SK-N-DZ (cell line): ENCODE measurements at places on chromosomes 4 and X.
A peak's percentile ranks its signal among the peaks of the same experiment; 100 is the strongest.

GRCh38 chrX:134949271-134949670 is 41.5 kb upstream of the SMIM10 start:
- DNase-seq: no peak

DNA sequence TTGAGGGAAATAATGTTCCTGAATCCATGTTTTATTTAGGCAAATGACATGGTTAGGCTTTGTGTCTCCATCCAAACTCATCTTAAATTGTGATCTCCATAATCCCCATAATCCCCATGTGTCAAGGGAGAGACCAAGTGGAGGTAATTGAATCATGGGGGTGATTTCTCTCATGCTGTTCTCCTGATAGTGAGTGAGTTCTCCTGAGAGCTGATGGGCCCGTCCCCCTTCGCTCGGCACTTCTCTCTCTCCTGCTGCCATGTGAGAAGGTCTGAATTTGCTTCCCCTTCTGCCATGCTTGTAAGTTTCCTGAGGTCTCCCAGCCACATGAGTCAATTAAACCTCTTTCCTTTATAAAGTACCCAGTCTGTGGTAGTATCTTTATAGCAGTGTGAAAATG is 563.0 kb upstream of the NR3C2 start:
- no peak for DNase-seq

GRCh38 chr4:142278171-142278570 is 567.9 kb downstream of the INPP4B start:
- no peak for DNase-seq

DNA sequence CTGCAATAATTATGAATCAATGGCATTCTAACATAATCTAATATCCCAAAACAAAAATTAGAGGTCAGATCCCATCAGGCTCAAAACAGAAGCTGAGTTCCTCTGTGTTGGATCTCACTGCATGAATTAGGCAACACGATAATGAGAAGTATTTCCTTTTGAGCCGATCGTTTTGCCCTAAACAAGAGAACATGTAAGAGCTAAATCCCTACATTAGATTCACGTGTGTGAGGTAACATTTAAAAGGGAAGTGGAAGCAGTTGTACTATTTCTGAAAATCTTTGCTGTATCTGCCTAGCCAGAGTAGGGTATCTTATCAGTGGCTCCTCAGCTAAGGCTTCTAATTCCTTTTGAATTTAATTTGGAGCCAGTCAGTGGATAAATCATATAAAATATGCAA is 115.6 kb downstream of the C4orf51 start:
- no peak for DNase-seq

GRCh38 chr4:57119054-57119651 is 9.0 kb upstream of the IGFBP7 start:
- no peak for DNase-seq

DNA sequence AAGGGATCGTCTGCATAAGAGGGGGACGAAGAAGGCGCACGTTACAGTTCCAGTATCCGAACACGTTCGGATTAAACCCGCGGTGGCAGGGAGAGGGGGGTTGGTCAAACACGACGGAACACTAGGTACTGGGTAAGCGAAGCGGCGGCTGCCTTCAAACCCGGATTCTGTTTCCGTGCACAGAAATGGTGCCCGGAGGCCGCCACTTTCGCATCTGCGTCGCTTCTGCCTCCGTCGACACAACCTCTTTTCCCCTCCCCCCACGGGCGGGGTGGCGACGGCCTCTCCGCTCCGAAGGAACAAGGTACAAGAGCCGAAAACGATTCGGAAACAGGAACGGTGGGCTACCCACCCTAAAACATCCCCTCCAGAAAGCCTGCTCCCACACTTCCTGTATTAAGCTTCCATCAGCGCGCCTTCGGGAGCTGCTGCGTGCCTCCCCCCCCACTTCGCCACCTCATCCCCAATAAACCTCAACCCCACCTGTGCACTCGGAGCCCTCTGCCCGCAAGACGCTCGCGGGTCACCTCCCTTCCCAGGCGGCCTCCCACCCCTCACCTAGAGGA is 667 bp downstream of the G3BP2 start:
- peak; percentile 53 for DNase-seq

- no peak for DNase-seq
Observed at GRCh38 chrX:42485601-42486000, 292.4 kb downstream of the PPP1R2C start.

DNA sequence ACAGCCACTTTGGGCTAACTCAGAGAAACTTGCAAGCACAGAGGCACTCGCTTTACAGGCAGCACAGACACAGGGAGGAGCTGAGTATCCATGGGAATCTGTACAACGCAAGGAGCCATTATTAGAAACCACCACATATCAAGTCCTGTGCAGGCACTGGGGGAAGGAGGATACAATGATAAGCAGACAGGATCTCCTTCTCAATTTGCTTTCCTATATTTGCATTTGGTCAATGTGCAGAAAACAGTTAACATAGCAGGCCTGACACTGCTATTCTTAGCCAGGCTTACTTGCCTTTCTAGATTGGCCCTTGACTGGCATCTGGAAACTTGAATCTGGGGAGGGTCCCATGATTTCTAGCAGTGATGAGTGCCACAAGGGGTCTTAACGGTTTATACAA is 65.8 kb downstream of the TEC start:
- DNase-seq: no peak

DNA sequence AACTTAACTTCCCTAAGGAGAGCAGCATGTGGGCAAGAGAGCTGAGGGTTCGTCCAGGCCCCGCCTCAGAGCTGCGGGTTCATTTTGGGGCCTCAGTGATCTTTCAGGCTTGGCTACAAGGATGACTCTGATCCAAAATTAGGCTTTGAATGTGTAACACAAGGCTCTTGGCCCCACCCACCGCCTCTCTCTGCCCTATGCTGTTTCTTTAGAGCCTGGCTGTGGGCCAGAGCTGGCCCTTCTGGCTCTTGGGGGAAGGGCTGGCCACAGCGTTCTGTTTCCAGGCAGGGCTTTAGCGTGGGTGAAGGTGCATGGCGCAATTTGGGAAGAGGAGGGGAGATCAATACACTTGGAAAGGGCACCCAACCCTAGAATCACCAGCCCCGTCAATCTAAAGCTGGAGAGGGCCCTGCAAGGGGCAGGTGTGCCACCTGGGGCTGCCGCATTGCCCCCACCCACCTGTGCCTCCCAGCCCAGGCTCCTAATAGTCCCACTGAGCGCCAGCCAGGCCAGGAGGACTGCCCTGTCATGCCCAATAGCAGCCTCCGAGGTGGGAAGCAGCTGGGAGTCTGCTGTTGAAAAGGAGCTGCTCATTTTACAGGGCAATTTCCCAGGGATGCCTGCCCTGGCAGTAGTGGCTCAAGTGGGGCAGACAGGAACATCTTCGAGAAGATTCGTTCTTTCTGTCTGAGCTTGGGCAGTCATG is 84.5 kb upstream of the MAML3 start:
- peak; percentile 91 for DNase-seq

GRCh38 chr4:14149176-14150053 is 521.9 kb upstream of the BOD1L1 start:
- DNase-seq: no peak

DNA sequence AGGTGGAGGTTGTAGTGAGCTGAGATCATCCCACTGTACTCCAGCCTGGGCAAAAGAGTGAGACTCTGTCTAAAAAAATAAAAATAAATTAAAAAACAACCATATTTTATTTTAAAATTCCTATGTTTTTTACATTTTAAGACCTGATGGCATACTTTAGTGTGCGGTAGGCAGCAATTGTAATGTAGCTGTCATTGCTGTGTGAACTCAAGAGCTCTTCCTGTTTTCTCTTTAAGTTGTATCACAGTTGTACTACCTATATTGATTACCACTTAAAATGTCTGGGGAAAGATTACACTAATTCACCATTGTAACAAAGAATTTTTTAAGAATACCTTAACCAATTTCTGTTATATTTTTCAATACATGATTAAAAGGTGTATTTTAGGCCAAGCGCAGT is 27.3 kb downstream of the ABCE1 start:
- no peak for DNase-seq

- no peak for DNase-seq
Observed at GRCh38 chr4:80268936-80269335, 2.5 kb downstream of the FGF5 start.

DNA sequence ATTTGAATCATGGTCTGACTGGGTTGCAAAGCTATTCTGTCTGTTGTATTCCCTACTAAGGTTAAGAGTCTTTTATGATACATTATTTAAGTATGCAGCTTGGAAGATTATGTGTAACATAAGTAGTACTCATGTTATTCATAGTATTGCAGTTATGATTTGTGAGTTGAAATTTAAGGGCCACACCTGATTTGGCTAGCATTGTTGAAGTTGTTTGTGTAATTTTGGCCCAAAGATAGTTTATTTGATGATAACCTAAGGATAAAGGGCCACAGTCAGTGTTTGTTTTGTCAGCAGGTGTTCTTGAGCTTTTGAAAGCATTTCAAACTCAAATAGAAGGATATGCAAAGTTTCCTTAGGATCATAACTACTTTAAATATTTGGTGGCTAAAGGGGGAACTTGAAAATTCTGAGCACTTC is 38.9 kb downstream of the NUDT9 start:
- no peak for DNase-seq

DNA sequence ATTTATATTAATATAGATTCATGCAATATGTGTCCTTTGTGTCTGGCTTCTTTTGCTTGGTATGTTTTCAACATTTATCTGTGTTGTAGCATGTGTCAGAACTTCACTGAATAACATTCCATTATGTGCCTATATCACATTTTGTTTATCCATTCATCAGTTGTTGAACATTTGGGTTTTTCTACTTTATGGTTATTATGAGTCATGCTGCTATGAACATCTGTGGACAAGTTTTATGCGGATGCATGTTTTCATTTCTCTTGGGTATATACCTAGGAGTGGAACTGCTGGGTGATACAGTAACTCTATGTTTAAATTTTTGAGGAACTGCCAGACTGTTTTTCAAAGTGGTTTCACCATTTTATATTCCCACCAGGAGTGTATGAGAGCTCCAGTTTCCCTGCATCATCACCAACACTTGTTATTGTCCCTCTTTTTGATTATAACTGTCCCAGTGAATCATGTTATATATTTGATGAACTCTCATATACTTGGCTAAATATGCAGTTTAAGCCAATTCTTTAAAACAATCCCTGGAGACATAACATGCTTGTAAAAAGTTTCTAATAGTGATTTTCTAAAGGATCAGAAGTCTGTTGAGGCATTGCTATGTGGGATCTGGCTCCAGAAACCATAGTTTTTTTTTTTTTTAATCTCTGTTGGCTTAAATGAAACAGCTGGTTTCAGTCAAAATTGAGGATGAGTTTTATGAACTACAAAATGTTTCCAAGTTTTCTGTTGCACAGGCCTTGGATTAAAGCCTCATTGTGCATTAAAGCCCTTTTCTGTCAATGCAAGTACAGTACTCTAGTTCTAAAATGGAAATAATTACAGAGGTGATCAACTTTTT is 21.6 kb upstream of the REPS2 start:
- no peak for DNase-seq

GRCh38 chr4:186693894-186694293 is 29.8 kb downstream of the FAT1 start:
- DNase-seq: no peak

DNA sequence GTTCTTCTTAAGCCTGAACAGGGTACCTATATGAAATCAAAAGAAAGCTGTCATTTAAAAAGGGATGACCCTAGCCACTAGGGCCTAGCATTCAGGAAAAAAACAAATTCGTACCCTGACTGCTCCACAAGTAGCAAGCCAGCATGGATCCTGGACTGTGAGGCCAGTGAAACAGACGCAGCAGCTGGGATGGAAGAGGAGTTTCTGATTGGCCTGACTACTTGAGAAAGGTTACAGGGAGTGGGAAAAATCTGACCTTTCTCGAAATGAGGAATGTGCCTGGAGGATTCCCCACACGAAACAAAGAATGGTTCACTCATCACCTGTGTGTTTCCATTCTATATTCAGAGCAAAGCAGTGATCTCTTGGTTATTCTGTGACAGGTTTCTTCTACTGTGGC is 87.6 kb upstream of the JADE1 start:
- DNase-seq: no peak

GRCh38 chr4:569958-570667 is 6.0 kb downstream of the TMEM271 start:
- no peak for DNase-seq

GRCh38 chr4:98656443-98656842 is 2.0 kb downstream of the TSPAN5 start:
- no peak for DNase-seq

GRCh38 chrX:20265726-20266681 is 705 bp downstream of the RPS6KA3 start:
- no peak for DNase-seq

GRCh38 chrX:5681159-5681558 is 547.5 kb downstream of the NLGN4X start:
- peak; percentile 6 for DNase-seq

GRCh38 chrX:2507904-2508627 is 7.3 kb upstream of the DHRSX start:
- no peak for DNase-seq

DNA sequence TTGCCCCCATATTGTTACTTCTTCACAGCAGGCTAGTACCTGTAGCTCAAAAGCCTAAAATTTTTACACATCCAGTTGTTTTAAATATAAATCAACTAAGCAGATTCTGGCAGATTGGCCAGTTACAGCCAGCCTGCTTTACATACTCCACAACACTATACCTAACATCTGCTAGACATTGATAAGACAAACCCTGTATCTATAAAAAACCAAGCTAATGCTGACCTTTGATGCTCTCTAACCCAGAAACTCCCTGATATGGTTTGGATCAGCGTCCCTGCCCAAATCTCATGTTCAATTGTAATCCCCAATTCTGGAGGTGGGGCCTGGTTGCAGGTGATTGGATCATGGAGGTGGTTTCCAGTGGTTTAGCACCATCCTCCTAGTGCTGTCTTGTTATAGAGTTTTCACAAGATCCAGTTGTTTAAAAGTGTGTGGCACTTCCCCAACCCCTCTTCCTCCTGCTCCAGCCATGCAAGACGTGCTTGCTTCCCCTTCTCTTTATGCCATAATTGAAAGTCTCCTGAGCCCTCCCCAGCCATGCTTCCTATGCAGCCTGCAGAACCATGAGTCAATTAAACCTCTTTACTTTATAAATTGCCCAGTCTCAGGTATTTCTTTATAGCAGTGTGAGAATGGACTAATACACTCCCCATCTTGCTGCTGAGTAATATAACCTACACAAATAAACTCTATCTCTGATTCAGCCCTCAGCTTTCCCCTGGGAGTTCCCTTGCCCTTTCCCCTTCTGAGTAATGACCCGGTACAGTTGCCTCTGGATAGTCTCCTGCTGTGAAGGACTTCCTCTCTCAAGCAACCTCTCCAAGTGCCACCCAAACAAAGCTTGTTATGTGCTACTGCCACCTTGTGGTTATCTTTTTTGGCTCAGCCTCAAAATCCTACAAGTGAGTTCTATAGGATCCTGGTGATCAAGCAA is 39.6 kb downstream of the ZCCHC13 start:
- DNase-seq: peak; percentile 64

- DNase-seq: no peak
Observed at GRCh38 chrX:81392396-81392795, 190.5 kb downstream of the SH3BGRL start.

GRCh38 chr4:163535657-163536056 is 41.2 kb downstream of the TMA16 start:
- no peak for DNase-seq

- no peak for DNase-seq
Observed at GRCh38 chr4:89314291-89314690, 6.7 kb upstream of the GPRIN3 start.
